ENCODE measurements at places on chromosomes 1 and 21. TPM values are rescaled to one million over a fixed set of nuclear protein-coding genes. Genes with fewer than 3 reads are reported as not detected.

DNA sequence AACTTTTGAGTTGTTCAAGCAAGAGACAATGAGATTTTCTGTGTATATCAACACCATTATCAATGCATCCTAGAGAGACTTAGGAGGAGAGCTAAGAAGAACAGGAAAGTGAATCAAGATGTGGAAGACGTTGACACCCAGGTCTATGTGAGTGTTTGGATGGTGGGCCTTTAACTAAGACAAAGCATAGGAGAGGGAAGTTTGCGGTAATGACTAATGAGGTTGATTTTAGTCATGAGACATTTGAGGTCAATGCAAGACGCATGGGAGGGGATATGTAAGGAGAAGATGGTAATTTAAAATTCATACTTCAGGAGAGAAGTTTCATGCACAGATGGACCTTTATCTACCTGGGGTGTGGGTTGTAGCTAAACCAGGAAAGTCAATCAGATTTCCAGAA is 269.6 kb downstream of the VAV3 start:
- H3K27ac ChIP-seq, result no peak overlapping the region
- H3K27me3 ChIP-seq, result no peaks in the 10 kb centered on the region
- no peak for DNase-seq
- H3K4me3 ChIP-seq, result no peak overlapping the region
- H3K4me1 ChIP-seq, result no peaks in the 10 kb centered on the region

Gene CR1
- 6.9 TPM for total RNA-seq

GRCh38 chr21:42695697-42696380 is 42.4 kb downstream of the PDE9A start:
- no peaks in the 10 kb centered on the region for H3K27me3 ChIP-seq
- no peaks in the 10 kb centered on the region for H3K36me3 ChIP-seq
- H3K4me1 ChIP-seq, result no peaks in the 10 kb centered on the region
- H3K4me3 ChIP-seq, result no peak overlapping the region
- H3K27ac ChIP-seq, result no peak overlapping the region
- DNase-seq, result peak; percentile 36

- DNase-seq, result no peak
- H3K27me3 ChIP-seq, result no peaks in the 10 kb centered on the region
- H3K27ac ChIP-seq, result no peak overlapping the region
- peaks cover 11% of the 10 kb centered on the region for H3K4me1 ChIP-seq
- no peak overlapping the region for H3K4me3 ChIP-seq
Observed at GRCh38 chr1:54551891-54552290, 3.9 kb downstream of the ACOT11 start.

All from left lung (tissue), 14 donors.